ENCODE measurements at places on chromosomes 4 and X. TPM values are rescaled to one million over a fixed set of nuclear protein-coding genes. Genes with fewer than 3 reads are reported as not detected.

Gene CDX4
- not detected for total RNA-seq

Gene SOX3
- total RNA-seq = not detected

Gene DCAF8L2
- total RNA-seq = 9.0 TPM

Gene NPNT
- 0.23 TPM for total RNA-seq
